ENCODE measurements at places on chromosomes 3 and 15.

DNA sequence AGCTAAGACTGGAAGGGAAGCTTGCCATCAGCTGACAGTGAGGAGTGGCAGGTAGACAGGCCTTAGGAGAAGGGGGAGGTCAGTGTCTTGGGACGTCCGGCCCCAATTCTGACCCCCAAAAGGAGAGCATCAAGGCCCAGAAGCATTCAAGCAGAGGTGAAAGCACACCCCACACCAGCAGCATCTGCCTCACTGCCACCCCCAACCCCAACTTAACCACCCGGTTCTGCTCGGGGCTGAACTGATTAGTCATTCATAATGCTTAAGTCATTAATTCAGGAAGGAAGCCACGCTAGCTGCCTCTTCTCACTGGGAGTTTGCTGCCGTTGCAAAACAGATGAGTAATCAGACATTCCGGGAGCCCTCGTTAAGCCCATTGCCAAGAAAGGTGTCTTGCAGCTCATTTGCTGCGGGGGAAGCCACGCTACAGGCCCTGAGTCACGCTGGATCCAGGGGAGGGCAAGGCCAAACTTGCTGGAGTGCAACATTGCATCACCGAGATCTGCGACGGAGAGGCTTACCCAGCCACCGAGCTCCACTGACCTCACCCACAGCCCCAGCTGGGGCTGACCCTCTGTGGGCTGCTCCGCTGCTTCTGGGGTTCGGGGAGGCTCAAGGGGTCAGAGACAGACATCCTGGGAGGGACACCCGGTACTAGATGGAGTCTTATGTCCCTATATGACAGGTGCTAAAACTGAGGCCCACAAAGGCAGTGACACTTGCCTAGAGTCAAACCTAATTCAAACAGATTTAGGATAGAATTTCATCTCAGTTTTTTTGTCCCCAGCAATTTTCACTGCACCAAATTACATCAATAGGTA, 46.4 kb upstream of the HES1 start:
- DNase-seq: no peak

DNA sequence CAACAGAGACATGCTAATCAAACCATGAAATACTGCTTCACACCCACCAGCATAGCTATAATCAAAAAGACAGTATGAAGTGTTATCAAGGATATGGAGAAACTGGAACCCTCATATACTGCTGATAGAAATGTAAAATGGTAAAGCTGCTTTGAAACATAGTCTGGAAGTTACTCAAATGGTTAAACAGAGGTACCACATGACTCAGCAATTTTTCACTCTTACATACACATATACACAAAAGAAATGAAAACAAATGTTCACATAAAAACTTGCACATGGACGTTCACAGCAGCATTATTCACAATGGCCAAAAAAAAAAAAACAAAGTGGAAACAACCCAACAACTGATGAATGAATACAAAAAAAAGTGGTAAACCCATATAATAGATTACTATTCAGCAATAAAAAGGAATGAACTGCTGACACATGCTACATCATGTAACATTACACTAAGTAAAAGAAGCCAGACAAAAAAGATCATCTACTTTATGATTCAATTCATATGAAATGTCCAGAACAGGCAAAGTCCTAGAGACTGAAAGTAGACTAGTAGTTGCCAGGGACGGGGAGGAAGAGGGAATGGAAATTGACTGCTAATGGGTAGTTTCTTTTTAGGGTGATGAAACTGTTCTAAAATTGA, 23.2 kb downstream of the ZNF148 start:
- no peak for DNase-seq

- no peak for DNase-seq
Observed at GRCh38 chr15:101022306-101022705, 103.1 kb downstream of the LRRK1 start.

DNA sequence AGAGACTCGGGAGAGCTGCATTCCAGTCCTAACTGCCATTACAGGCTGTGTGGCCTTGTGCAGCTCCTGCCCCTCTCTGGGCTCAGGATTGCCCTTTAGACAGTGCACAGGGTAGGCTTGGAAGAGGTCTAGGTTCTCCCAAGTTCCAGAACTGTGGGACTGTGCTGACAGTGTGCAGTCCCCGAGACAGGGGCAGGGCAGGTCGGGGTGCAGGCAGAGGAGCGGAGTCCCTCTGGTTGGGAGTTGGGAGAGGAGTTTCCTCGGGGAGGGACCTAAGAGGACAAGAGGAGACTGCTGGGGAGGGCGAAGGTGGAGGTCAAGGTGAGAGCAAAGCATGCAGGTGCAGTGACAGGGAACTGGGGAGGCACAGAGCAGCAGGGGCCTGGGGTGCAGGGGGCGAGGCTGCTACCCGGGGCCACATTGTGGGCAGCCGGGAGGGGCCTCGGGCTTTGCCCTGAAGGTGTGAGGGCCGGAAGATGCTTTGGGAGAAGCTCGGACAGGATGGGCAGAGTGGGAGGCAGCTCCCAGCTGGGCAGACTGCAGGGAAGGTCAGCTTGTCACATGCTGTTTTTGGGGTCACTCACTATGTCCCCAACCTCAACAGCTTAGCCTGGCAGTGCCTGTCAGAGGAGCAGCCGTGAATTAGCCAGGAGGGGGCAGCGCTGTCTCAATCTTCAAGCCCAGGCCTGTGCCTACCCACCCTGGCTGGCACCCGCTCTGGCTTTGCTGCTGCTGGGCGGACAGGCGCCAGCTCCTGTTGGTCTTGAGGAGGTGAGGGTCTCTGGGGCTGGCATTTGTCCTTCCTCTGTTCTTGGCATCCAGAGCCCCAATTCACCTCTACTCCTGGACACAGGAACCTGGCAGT, 15.4 kb upstream of the CSPG4 start:
- peak; percentile 47 for DNase-seq

DNA sequence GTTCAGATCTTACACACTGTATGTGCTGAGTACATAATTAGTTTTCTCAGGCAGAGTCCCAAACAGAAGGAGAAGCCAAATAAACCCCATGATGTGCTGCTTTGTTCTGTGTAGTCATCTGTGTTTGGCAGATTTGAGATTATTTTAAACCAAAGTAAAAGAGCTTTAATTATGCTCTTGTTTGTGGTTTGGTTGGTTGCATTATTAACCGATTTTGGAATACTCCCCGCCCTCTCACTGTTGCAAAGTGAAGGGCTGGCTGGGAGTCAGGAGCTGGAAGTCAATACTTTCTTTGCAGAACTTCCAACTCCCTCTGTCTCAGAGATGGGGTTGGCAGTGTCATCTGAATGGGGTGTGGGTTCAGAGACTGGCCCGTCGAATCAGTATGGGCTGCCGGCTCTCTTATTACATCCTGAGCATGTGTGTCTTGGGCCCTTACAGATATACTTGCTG, 34.4 kb downstream of the SLCO3A1 start:
- DNase-seq: no peak
